Left renal cortex interstitium (tissue), 4 donors: ENCODE measurements at places on chromosomes 1 and 21. TPM values are rescaled to one million over a fixed set of nuclear protein-coding genes. Genes with fewer than 3 reads are reported as not detected.

Gene CYP4X1
- polyA plus RNA-seq, result 9.9 TPM

GRCh38 chr1:33228935-33229487 is 27.3 kb upstream of the ZNF362 start:
- no peak for DNase-seq

Gene GADD45A
- polyA plus RNA-seq, result 130 TPM

- DNase-seq, result no peak
These were observed 4.7 kb downstream of the SLC35F3 start for GRCh38 chr1:233909195-233909594.

GRCh38 chr1:99964806-99965205 is 5.0 kb upstream of the SLC35A3 start:
- DNase-seq, result no peak

DNA sequence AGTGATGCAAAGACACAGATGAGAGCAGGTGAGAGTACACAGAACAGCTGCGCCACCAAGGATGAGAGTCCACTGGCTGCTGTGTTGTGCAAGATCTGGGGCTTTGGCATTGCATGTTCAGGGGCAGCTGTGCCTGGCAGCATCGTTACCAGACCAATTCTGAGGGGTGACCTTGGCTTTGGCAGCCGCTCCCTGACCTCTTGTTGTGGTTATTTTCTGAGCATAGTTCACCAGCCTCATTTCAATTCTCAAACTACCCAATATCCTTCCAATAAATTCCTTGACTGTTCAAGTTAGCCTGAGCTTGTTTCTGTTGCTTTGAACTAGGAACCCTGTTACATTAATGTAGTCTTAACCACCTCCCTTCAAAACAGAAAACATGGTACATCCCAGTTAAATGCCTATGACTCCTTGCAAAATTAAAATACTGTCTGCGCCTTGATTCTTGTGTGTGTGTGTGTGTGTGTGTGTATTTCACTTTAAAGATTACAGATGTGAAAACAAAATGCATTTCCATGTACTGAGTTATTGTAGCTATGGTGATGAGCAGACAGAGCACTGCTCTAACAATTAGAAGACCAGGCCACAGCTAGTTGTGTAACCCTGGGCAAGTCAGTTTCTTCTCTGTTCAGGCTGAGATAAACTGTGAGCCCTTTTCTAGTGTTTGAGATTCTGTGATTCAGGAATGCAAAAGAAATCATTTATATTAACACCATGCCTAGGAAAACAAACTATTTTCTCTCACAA is 106.3 kb upstream of the GUCA2B start:
- no peak for DNase-seq

GRCh38 chr1:196209265-196209664 is 399.0 kb downstream of the KCNT2 start:
- no peak for DNase-seq

Gene PTPRC
- 5.0 TPM for polyA plus RNA-seq

DNA sequence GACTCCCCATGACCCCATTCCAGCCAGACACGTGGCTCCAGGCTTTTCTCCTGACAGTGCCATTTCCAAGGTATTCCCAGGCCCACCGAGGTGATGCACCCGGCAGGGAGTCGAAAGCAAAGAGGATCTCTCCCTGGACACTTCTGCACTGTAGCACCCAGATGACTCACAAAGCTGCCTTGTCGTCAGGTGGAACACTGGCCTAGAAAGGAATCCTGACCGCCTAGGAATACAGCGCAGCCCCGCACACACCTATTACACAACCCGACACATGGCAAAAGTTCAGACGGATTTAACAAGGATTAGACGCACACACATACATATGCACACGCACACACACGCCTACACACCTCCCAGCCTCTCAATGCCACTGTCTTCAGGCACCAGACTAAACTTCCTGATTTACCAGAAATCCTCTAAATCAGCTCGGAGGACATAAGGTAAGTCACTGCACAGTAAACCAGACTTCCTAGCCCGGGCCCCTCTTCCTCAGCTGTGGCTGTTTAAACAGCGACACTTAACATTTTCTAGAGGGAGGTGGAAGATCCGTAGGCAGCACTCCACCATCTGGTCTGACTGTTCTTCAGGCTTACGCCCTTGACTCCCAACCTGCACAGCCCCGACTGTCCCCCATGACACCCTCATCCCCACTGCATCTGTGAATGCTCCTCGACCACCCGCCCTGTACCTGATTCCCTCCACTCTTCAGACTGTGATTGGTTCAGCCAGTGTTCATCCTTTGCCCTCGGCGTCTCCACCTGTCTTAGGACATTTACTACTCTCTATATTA is 12.7 kb downstream of the FAM89A start:
- DNase-seq, result no peak

GRCh38 chr1:185495007-185495406 is 178.0 kb upstream of the IVNS1ABP start:
- DNase-seq, result no peak

GRCh38 chr1:111369177-111369576 is 58.4 kb downstream of the OVGP1 start:
- DNase-seq, result no peak

DNA sequence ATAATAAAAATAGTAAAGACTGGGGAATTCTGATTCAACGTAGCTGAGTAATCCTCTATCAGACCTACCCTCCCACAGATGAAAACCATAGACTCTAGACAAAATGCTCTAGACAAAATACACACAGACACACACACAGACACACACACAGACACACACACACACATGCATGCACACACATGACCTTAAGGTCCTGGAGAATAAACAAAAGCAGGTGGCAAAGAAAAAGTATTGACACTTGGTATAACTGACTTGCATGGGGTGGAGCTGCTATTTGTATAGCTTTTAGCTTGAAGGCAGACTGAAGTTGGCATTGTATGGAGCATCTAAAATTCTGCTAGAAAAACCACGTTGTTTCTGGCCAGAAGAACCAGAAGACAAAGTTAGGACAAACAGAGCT is 29.3 kb downstream of the C1orf141 start:
- no peak for DNase-seq

DNA sequence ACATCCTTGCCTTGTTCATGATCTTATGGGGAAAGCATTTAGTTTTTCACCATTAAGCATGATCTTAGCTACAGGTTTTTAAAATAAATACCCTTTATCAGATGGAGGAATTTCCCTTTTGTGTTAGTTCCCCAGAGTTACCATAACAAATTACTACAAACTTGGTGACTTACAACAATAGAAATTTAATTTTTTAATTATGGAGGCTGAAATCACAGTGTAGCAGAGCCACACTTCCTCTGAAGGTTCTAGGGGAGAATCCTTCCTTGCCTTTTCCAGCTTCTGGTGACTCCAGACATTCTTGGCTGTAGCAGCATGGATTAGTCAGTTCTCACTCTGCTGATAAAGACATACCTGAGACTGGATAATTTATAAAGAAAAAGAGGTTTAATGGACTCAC is 18.5 kb downstream of the MIGA1 start:
- DNase-seq, result no peak

DNA sequence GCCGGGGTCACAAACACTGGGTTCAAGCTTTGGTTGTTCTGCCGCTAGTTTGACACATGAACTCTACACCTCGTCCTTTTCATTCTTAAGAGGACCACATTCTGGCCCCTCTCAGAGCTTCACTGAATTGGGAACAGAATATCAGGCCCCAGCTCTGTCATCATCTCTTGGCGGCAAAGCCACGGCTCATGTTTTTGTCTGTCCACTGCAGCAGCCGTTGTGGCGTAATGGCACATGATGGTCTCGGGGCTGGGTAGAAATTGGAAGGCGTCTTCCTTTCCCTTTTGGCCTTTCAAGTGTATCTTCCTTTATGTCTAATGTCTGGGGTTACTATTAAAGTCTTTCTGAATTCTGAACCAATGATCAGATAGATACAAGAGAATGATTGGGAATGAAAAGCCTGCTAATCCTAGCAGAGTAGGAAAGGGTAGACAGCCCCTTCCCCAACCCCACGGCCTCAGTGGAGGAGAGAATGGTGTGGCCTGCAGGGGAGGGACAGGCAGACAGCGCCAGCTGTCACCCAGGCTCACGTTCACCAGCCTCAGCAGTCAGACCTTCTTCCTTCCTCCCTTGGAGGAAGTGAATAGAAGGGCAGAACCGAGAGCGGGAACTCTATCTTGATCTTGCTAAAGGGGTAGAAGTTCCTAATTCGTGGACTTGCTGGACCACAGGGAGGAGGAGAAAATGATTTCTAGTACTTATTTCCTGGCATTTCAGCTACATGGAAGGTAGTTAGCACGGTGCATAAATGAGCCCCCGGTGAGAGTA is 498.1 kb downstream of the KIF26B start:
- no peak for DNase-seq

DNA sequence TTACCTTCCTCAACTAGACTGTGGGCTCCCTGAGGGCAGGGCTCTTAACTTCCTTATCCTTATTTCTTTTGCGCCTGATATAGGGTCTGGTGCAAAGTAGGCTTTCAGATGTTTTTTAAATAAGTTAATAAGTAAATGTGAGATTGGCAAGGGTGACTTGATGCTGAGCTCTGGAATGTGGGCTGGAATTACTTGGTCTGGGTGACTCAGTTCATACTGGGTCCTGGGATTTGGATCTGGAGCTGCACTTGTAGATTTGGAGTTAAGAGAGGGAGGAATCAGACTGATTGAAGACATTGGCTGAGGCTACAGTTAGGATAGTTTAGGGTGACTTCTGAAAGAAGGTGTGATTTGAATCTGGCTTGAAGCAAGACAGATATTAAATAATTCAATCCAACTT is 190.9 kb downstream of the GIPC2 start:
- DNase-seq, result no peak

DNA sequence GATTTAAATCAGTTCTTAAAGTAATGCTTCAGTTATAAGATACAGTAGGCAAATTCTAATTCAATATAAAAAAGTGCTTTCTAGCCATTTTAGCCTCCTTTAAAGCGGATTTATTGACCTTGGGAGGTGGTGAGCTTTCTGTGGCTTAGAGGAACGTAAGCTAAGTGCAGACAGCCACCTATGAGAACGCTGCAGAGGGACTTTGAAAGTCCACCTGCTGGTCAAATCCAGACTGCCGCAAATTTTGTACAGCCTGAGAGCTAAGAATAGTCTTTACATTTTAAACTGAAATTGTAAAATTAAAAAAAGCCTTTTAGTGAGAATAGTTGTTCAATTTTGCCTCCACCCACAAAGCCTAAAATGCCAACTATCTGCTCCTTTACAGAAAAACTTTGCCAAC is 67.0 kb upstream of the SSX2IP start:
- no peak for DNase-seq

DNA sequence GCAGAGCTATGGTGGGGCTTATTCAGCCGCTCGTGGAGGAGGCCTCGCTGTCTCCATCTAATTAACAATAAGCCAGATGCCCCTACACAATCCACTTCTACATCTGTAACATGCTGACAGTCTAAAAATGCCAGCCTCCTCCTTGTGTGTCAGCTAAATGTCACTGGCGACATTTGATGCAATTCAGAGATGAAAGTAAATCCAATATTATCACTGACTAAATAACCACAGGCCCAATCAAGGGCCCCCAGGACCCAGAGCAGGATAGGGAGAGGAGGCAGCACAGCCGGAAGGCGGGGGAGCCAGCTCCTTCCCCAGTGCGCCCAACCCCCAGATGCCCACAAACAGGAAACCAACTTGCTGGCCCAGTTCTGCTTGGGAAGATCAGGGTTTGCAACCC is 76.6 kb downstream of the DMRTA2 start:
- no peak for DNase-seq

Gene ICOSLG
- polyA plus RNA-seq, result 8.8 TPM

GRCh38 chr1:24502065-24502708 is 449 bp upstream of the RCAN3 start:
- DNase-seq, result no peak

Gene STIL
- polyA plus RNA-seq, result 8.3 TPM

DNA sequence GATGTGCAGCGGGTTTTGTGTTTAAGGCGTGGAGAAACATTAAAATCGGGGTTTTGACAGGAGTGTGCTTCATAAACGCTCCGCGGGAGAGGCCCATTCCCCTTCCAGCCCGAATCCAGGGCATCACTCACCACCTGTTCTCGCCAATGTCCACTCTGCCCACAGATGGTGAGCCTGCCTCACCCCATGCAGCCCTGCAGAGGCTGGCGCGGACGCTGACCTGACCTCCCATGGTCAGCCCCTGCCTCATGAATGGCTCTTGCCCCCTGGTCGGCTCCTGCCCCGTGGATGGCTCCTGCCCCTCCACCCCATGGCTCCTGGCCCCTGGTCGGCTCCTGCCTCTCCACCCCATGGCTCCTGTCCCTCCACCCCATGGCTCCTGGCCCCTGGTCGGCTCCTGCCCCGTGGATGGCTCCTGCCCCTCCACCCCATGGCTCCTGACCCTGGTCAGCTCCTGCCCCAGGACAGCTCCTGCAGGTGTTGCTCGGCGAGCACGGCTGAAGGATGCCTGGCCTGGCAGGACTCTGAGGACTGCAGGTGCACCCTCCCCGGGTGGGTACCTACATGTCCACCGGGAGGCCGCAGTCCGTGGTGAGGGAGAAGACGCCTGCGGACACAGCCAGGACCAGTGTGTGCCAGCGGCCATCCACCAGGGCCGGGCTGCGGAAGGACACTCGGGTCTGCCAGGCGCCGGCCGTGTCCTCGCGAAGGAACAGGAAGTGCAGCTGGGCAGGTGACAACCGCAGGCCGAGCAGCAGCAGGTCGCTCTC is 6.7 kb downstream of the KRTAP10-1 start:
- no peak for DNase-seq

Gene CELSR2
- polyA plus RNA-seq, result 31.0 TPM

Gene TRAF3IP3
- polyA plus RNA-seq, result 1.6 TPM

GRCh38 chr21:46295996-46296752 is 10.0 kb downstream of the YBEY start:
- DNase-seq, result peak; percentile 62

DNA sequence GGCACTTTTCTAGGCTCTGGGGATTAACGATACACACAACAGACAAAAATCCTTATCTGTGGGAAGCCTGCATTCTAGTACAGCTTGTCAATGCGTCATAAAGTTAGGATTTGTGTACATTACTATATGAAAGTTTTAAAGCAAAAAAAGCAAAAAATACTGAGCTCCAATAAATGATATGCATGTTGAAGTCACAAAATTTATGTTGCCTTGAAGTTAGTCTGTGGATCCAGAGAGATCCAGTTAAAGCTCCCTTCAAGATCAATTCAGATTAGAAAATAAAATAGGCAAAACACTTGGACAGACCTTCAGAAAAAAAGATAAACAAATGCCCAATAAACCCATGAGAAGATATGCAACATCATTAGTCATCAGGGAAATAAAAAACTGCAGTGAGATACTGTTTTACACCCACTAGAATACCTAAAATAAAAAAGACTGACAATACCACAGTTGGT is 33.1 kb upstream of the KCNQ4 start:
- no peak for DNase-seq

Gene KRTAP21-2
- not detected for polyA plus RNA-seq
